ENCODE measurements at places on chromosomes 13 and 19.

GRCh38 chr19:33293255-33294057 is 8.9 kb downstream of the CEBPA start:
- no peak for DNase-seq

GRCh38 chr13:24228852-24229458 is 68.4 kb downstream of the SPATA13 start:
- DNase-seq: no peak

DNA sequence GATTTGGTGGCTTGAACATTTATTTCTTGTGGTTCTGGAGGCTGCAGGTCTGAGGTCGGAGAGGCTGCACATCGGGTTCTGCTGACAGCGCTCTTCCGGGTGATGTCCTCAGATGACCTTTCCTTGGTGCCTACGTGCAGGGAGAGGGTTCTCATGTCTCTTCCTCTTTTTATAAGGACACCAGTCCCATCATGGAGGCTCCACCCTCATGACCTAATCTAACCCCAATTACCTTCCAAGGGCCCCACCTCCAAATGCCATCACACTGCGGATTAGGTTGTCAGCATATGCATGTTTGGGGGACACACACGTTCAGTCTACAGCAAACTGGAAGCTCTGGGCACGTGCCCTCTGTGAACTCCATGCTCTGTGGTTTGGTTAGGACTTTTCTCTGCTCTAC is 338.6 kb downstream of the FGF9 start:
- no peak for DNase-seq

DNA sequence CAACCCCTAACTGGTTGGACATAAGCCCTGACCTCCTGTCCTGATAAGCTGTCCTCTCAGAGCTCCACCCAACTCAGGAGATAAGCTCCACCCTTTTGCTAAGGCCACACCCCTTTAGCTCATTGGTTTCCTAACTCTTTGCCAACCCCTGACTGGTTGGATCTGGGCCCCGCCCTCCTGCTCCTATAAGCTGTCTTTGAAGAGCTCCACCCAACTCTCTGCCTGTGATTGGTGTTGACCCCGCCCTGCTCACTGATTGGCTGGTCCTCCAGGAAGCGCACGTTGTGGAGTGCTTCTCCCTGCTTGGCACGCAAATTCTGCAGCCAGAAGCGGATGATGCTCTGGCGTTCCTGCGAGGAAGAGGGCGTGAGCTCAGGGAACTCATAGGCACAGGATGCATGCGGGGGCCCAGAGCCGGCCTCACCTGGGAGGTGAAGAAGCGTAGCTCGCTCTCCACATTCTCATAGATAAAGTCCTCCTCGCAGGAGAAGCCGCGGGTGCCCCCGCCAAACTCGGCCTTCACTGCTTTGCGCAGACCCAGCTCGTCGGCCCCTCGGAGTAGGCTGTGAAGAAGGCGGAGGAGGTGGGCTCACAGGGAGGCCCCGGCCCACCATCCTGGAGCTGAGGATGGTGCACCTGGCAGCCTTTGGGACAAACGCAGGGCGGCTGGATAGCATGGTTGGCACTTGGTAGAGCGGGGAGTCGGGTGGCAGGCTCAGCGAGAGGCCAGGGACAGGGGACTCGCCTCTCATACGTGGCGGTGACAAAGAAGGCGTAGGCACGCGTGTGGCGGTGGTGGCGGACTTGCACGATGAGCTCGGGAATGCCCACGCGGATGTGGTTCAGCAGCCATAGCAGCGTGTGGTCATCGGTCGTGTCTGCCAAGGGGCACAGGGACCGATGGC is 1.7 kb downstream of the ANO8 start:
- peak; percentile 82 for DNase-seq

GRCh38 chr19:3196064-3196932 is 10.6 kb downstream of the NCLN start:
- no peak for DNase-seq

- no peak for DNase-seq
Measured at GRCh38 chr13:35964863-35965180, 166.4 kb downstream of the DCLK1 start.

GRCh38 chr13:36858290-36858689 is 39.3 kb downstream of the RFXAP start:
- peak; percentile 40 for DNase-seq

GRCh38 chr19:1672038-1672768 is 19.8 kb upstream of the TCF3 start:
- DNase-seq: peak; percentile 39

- DNase-seq: no peak
Measured at GRCh38 chr13:93794197-93794885, 567.7 kb downstream of the GPC6 start.

DNA sequence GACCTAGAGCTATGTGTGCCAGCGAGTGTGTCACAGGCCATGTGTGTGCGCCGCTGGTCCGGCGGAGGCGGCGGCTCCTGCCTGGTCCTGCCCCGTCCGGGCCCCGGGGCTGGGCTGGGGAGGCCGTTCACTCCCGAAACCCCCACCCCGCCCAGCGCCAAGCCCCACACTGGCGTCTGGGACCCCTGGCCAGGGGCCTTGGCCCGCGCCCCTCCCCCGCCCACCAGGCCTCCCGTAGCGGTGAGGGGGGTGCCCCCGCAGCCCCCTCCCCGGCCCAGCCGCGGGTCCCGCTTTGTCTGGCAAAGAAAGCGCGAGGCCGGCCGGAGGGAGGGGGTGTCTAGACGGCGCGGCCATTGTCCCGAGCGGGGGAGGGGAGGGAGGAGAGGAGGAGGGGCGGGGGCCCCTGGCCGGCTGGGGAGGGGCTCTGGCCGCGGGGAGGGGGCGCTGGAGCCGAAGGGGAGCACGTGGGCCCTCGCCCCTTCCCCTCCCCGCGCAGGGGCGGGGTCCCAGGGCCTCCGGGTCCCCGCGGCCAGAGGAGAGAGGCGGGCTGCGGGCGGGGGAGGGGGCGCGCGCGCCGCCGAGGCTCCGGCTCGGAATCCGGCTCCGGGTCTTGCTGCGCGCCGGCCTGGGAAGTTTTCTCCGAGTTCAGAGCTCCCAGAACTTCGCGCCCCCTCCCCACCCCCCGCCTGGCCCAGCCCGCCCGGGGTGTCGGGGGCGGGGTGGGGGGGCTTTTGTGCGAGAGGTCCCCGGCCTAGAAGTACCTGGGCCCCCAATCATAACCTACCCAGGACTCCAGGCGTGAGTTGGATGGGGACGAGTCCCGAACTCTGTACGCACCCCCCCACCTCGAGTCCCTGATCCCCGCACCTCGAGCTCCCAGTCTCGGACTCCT is 888 bp downstream of the NOTCH3 start:
- no peak for DNase-seq

DNA sequence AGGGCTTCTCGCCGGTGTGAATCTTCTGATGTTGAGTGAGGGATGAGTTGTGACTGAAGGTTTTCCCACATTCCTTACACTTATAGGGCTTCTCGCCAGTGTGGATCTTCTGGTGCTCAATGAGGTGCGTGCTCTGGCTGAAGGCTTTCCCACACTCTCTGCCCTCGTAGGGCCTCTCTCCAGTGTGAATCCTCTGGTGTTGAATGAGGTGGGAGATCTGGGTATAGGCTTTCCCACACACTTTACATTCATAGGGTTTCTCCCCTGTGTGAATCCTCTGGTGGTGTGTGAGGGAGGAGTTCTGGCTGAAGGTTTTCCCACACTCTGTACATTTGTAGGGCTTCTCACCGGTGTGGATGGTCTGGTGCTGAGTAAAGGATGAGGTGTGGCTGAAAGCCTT is 33.2 kb downstream of the ZNF473 start:
- no peak for DNase-seq

DNA sequence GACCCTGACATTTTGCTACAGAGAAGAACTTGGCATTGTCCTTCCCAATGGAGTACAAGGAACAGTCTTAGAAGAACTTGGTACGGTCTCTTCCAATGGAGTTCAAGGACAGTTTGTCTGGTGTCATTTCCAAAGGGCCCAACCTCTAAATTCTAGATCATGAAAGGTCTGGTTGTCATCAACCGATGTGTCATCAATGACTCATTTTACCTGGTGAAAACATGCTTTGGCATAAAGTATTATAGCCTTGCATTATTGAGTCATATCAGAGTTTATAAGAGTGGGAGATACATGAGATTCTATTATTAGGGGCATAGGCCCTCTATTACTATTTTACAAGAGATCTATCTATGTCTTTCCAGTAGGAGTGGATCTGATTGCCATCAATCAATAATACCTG is 4.3 kb downstream of the CYP2B6 start:
- DNase-seq: no peak

GRCh38 chr13:50599046-50599445 is 244.4 kb downstream of the DLEU7 start:
- DNase-seq: no peak

GRCh38 chr13:90281709-90282108 is 1065.8 kb upstream of the MIR17HG start:
- no peak for DNase-seq

DNA sequence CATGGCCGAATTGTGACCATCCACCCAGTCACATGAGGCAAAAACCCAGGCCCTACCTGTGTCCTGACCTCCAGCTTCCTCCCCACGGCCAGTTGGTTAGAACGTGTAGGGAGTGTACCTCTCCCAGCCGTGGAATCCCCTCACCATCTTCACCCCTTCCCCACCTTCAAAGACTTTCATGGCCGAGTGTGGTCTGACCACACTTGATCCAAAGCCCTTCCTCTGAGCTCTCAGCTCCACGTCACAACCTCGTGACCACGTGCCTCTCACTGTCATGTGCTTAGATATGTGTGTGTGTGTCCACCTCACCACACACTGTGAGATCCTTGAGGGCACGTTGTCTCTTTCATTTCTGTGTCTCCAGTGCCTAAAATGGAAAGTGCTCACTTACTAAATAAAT is 48.6 kb upstream of the UBE2L5 start:
- no peak for DNase-seq

DNA sequence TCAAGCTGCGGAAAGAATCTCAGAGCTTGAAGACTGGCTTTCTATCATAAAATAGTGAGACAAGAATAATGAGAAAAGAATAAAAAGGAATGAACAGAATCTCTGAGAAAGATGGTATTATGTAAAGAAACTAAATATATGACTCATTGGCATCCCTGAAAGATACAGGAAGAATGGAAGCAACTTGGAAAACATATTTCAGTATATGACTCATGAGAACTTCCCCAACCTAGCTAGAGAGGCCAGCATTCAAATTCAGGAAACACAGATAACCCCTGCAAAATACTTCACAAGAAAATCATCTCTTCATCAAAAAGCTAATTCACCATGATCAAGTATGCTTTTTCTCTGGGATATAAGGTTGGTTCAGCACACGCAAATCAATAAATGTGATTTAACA is 2318.0 kb downstream of the PCDH9 start:
- DNase-seq: no peak

DNA sequence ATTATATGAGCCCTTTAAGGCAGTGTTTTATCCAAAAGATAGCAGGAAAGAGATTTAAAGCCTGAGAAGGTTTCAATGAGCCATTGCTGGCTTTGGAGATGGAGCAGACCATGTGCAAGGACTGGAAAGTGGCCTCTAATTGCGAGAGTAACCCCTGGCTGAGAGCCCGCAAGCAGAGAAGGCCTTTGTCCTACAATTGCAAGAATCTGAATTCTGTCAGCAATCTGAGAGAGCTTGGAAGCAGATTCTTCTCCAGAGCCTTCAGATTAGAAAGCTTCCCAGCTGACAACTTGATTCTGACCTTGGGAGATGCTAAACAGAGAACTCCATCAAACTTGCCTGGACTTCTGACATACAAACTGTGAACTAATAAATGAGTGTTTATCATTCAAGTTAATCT is 528.7 kb upstream of the KLF12 start:
- no peak for DNase-seq

All from T-helper 2 cell (primary cell).